CD14-positive monocyte (primary cell): ENCODE measurements at places on chromosomes 6 and 20. TPM values are rescaled to one million over a fixed set of nuclear protein-coding genes. Genes with fewer than 3 reads are reported as not detected.

GRCh38 chr6:11296449-11297375 lies 64.2 kb upstream of the NEDD9 start:
- DNase-seq = no peak

Gene DYNLT2
- 0.19 TPM for polyA plus RNA-seq

GRCh38 chr6:35829306-35829705 lies 24.2 kb downstream of the LHFPL5 start:
- DNase-seq = no peak

Gene AAR2
- 48.8 TPM for polyA plus RNA-seq

Gene HSD17B8
- polyA plus RNA-seq = 10.6 TPM

DNA sequence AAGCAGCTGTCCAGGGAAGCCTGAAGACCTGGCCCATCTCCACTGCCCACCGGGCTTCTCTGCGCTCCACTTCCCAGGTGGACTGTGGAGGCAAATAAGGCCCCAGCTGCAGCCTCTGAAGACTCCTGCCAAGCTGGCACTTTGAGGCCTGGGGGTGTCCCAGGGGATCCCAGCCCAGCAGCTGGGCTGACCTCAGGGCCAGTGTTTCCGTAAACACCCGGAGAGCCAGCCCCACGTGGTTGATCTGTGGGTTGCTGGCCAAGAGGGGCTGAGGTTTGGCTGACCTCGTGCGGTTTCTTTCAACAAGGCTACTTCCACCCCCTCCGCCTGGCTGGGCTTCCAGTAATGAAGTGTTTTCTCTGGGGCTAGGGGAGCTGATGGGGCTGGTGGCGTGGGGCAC lies 12.4 kb upstream of the CCN5 start:
- DNase-seq = no peak

- no peak for DNase-seq
These were observed 378.7 kb upstream of the MAN1A1 start for GRCh38 chr6:119728220-119728750.

GRCh38 chr6:118706702-118707101 lies 55.3 kb upstream of the CEP85L start:
- DNase-seq = no peak

DNA sequence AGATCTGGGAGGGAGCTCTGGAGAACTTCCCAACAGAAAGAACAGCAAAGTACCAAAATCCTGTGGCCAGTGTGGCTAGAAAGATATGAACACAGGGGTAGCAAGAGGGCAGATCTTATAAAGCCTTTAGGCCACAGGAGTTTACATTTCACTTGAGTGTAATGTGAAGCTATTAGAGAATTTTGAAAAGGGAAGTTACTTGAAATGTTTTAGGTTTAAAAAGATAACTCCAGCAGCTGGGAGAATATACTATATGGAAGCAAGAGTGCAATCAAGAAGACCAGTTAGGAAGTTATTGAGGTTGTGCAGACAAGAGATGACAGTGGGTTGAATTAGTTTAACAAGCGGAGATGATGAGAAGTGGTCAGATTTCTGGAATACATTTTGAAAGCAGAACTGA lies 7.9 kb downstream of the SUPT3H start:
- no peak for DNase-seq

GRCh38 chr6:97133067-97133466 lies 149.9 kb downstream of the MMS22L start:
- DNase-seq = no peak

Gene TRIM31
- not detected for polyA plus RNA-seq

- DNase-seq = peak; percentile 68
These were observed 48.1 kb downstream of the CHMP4B start for GRCh38 chr20:33859157-33859695.

GRCh38 chr6:39441301-39441700 lies 118.8 kb upstream of the KCNK16 start:
- no peak for DNase-seq

Gene SGK2
- polyA plus RNA-seq = not detected

Gene C20orf141
- not detected for polyA plus RNA-seq

DNA sequence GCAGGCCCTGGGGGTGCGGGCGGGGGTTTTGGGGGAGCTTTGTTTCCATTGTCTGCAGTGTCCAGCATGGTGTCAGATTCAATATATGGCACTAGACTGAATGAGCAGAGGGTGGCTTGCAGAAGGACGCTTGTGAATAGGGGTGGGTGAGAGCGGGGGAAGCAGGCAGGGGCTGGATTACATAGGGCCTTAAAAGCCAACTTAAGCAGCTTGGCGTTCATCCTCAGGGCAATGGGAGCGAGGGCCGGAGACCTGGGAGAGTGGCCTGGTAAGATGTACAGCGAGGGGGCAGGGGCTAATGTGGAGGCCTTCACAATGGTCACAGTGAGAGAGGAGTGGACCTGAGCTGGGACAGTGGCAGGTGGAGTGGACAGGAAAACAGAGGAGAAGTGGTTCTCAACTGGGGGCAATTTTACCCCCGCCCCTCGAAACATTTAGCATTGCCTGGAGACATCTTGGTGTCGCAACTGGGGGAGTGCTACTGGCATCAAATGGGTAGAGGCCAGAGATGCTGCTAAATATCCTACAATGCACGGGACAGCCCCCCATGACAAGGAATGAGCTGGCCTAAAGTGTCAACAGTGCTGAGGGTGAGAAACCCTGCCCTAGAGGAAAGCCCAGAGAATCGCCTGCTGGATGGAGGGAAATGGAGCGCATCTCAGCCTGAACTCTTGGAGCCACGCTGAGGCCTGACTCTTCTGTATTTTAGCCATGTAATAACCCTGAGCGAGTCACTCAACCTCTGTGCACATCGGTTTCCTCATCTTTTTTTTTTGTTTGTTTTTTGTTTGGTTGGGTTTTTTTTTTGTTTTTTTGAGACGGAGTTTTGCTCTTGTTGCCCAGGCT lies 15.1 kb upstream of the BAK1 start:
- DNase-seq = no peak

- no peak for DNase-seq
These were observed 110.6 kb downstream of the PPP1R14C start for GRCh38 chr6:150253489-150253888.

DNA sequence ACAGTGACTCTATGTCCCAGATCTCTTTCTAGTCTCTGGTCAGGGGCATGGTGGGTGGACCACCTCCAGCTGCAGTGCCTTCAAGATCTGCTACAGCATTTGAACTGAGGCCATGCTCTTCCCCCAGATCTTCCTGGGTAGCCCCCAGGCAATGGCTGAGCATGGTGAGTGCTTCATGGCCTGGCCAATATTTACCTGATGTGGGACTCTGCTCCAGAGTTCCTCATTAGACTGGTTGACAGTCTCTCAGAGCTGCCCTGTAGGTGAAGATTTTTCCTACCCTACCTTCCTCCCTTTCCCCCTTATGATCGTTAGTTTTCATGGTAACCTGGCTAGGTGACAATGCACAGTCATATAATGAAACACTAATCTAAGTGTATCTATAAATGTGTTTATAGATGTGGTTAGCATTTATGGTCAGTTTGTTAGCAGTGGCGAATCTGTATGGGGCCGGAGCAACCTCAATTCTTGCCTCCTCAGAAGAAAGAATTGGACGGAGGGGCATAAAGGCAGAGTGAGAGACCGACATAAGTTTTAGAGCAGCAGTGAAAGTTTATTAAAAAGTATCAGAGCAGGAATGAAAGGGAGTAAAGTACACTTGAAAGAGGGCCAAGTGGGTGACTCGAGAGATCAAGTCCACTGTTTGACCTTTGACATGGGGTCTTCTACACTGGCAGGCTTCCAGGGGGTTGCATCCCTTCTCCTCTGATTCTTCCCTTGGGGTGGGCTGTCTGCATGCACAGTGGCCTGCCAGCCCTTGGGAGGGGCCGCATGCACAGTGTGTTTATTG lies 256.3 kb downstream of the CD83 start:
- no peak for DNase-seq

Gene SAPCD1
- polyA plus RNA-seq = 6.7 and 10.4 TPM in 2 replicates

DNA sequence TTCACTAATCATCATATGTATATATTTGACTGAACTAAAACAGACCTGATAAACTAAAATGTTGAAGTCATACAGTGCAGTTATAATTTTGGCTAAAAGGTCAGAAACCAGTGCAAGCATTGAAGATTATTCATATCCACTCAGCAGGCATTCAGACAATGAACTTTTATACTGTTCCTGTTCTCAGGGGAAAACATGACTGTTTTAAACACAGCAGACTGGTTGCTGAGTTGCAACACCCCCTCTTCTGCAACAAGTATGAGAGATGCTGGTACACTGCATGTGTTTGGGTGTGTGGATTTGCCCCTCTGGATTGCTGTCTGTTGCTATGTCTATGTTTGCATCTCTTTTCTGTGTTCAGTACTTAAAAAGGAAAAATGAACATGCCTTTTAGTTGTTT lies 206.8 kb downstream of the EYA4 start:
- no peak for DNase-seq

DNA sequence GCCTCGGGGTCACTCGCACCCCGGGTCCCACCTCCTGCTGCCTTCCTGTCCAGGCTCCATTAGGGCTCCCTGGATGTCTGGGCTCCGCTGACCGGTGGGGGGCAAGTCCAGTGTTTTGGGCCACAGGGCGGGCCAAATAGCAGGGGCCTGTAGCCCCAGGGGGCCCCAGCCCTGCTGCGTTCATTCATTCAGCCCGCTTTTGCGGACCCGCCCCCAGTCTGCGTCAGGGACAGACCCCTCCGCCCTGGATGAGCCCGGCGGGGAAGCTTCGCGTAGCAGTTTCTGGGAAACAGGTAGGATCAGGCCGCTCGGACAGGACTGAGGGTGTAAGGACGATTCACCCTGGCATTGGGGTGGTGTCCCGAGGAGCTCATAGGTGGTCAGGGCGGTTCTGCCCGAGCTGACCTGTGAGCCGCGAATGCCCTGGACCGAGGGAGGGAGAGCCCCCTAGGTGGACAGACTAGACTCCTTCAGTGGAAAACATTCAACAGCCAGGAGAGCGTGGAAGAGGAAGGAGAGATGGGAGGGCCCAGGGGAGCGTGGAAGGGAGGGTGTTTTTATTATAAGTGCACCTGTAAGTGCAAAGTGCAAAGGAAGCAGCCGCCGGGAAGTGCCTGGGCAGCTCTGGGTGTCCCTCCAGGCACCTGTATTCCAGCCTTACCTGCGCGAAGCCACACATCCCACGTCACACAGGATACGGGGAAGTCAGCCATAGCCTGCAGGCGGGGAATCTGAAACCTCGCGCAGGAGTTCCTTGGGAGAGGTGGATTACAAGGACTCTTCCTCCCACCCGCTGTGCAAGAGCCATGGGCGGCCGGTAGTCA lies 662 bp downstream of the ENTPD6 start:
- peak; percentile 8 for DNase-seq

DNA sequence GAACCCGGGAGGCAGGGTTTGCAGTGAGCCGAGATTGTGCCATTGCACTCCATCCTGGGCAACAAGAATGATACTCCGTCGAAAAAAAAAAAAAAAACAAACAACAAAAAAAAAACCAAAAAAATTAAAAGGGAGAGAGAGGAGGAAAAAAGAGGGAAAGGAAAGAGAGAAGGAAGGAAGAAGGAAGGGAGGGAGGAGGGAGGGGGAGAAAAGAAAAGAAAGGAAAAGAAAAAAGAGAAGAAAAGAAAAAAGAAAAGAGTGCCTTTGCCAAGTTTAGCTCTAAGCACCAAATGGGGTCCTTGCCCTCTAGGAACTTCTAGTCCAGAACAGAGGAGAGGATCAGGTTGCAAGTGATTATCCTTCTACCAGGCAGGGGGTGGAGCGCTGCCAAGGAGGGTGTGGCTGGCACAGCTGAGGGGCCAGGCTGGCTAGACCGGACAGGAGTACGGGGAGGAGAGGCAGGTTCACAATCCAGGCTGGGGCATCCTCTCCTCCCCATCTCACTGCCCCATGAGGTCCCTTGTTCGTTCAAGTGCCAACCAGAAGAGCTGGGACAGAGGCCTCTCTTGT lies 19.1 kb downstream of the GNAS start:
- no peak for DNase-seq

Gene MAPK14
- polyA plus RNA-seq = 23.6 and 56.6 TPM in 2 replicates

- no peak for DNase-seq
These were observed 3.6 kb downstream of the GHRH start for GRCh38 chr20:37257988-37258387.

DNA sequence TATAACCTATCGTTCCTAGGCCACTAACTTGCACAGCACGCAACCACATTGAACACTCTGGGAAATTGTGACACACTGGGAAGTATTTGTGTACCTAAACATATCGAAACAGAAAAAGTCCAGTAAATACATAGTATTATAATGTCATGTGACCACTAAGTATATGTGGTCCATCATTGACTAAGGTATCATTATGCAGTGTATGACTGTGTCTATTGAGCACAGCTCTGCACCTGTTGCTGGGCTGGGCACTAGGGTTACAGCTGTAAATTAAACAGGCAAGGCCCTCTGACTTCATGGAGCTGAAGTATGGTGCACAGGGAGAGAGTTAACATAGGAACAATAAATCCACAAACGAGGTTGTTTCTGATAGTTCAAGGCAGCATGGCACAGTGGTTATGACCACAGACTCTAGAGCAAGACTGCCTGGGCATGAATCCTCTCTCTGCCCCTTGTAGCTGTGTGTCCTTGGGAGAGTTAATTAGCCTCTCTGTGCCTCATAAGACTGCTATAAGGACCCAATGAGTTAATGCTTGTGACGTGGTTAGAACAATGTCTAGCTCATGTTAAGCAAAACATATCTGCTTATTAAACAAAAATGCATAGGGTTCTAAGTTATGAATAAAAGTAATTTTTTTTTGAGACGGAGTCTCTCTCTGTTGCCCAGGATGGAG lies 10.6 kb downstream of the BCAS1 start:
- DNase-seq = no peak

GRCh38 chr6:87639373-87639772 lies 49.4 kb downstream of the ORC3 start:
- no peak for DNase-seq

Gene SOX12
- polyA plus RNA-seq = 0.33 and 0.51 TPM in 2 replicates

DNA sequence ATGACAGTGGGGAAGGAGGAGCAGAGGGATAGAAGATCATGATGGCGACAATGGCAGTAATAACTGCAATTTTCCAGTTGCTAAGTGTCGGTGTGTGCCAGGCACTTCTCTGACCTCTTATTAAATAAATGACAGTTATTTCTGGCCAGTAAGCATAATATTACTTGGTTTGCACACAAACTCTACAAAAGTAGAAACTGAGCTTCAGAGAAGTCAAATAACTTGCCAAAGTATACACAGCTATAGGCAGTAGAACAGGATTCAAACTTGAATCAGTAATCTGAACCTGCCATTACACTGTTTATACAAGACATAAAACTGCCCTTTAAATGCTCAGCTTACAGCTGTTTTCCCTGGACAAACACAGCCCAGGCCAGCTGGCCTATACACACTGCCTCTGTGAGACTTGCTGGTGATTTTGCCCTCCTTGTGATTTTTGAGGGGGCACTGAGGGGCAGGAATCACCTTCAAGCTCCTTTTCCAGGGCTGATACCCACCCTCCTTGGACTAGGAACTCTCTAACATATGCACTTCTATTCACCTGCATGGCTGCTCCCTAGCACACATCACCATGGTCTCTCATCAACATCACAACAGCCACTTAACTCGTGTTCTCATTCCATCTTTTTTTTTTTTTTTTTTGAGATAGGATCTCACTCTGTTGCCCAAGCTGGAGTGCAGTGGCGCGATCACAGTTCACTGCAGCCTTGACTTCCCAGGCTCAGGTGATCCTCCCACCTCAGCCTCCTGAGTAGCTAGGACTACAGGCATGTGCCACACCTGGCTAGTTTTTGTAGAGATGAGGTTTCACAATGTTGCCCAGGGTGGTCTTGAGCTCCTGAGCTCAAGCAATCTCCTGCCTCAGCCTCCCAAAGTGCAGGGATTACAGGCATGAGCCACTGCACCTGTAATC lies 63.6 kb downstream of the SLC23A2 start:
- no peak for DNase-seq

- no peak for DNase-seq
These were observed 144.7 kb downstream of the QRSL1 start for GRCh38 chr6:106773996-106774629.

Gene SERINC1
- 125 TPM for polyA plus RNA-seq

Gene MAS1
- polyA plus RNA-seq = not detected

Gene FERMT1
- polyA plus RNA-seq = not detected

Gene ETV7
- polyA plus RNA-seq = 1.5 and 5.3 TPM in 2 replicates
